ENCODE measurements at places on chromosomes 11 and 22.

DNA sequence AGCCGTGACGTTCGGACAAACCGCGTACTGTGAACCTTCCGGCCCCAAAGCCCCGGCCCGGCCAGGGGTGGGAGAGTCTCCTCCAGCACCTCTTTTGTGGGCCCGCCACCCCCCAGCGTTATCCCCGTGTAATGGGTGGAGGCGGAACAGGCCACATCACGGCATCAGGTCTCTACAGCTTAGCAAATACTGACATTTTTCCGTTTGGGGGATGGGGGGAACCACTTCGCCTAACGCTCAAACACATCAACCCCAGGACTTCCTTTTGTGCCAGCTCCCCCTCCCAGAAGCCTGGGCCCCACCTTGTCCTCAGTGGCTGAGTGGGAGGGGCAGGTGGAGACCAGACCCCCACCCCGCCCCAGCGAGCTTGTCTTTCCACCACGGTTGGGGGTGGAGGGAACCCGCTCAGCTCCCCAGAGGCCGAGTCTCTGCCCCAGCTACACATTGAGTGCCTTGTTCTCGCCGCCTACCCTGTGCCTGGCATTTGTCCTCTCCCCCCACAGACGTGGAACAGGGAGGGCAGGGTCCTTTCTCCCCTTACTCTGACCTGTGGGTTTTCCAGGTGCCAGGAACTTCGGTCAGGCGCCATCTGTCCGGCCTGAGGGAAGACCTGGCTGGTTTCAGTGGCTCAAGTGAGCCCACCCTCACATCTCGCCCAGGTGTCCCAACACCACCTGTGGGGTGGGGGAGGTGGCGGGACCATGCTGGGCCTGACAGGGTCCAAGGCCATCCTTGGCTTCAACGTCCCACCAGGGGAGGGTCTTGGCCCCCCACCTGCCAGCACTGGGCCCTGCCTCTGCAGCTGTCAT is 29.6 kb downstream of the SBF1 start:
- no peak for DNase-seq

- no peak for DNase-seq
These were observed 8.2 kb downstream of the CD5 start for GRCh38 chr11:61110255-61111049.

GRCh38 chr22:36134182-36134581 is 26.4 kb downstream of the APOL3 start:
- DNase-seq = no peak

DNA sequence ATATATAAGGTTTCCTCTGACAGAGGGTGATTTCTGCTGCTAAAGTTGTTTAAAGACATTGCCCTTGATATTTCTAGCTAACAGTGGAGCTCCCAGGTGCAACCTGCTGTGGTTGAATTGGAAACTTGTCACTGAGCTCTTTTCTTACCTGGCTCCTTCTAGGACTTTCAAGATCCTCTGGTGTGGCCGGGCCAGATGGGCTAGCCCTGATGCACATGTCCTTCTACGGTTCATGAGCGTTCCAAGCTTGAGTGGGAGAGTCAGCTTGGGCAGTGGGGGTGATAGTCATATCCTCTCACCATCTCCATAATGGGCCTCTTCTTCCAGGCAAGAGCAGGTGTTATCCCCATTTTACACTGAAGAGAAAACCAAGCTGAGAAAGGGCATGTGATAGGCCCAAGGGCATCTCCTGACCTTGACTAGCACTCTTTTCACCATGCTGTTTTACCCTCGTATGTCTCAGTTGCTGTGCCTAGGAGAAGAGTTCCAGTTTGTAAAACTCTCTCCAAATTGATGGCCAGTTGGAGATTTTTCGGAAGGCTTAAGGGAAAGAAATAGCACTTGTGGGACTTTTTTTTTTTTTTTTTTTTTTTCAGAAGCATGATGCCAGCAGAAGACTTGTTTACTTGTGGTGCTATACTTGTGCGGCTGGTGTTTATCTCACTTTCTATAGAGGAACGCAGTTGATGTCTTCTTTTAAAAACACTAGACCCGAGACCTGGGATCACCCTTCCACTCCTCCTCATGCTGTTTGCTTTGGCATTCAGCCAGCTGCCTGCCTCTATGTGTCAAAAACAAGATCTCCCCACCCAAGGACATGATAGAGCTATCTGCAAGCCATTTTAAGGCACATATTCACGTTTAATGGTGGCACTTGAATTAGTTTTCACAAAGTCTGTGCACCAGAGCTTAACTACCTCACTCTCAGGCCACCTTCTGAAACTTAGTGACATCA is 32.6 kb downstream of the TEAD1 start:
- no peak for DNase-seq

DNA sequence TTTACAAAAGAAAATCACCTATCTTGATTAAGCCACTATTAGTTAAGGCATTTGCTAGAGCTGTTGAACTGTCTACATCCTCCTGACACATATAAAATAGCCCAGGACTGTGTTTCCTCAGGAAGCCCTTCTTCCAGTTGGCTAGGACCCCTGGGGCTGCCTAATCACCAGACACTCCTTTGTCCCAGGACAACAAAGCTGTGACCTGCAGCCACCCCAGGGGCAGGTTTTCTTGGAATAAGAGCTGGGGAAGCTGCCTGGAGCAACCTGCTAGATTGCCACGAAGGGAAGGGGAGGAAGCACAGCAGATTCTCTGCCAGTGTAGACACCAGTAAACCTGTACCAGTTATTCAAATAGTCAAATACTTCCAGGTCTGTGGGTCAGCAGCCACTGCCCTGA is 17.6 kb downstream of the CHST1 start:
- DNase-seq = no peak

GRCh38 chr22:20724676-20725454 is 49.0 kb upstream of the SERPIND1 start:
- no peak for DNase-seq

GRCh38 chr11:109668973-109669634 is 247.1 kb downstream of the C11orf87 start:
- DNase-seq = no peak

- DNase-seq = no peak
These were observed 54.0 kb downstream of the KREMEN1 start for GRCh38 chr22:29126670-29127395.

- no peak for DNase-seq
These were observed 108.4 kb downstream of the FAT3 start for GRCh38 chr11:92332986-92333385.

- DNase-seq = no peak
These were observed 302.1 kb downstream of the CADM1 start for GRCh38 chr11:115202074-115202473.

DNA sequence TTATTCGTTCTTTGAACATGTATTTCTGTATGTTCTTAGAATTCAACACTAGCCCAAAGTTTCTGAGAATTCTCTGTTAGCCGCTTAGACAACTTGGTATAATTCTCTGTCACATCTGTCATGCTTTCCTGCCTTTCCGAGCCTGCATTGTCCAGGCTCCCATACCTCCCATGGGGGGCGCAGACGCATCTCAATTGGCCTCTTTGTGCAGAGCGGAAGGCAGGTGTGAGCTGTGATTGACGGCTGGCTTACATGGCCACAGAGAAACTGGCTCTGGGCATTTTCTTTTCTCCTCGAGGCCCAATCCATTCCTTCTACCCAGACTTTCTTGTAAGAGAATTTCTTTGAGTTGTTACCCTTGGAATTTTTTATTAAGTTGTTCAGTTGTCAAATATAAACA is 132.7 kb upstream of the SESN3 start:
- no peak for DNase-seq

DNA sequence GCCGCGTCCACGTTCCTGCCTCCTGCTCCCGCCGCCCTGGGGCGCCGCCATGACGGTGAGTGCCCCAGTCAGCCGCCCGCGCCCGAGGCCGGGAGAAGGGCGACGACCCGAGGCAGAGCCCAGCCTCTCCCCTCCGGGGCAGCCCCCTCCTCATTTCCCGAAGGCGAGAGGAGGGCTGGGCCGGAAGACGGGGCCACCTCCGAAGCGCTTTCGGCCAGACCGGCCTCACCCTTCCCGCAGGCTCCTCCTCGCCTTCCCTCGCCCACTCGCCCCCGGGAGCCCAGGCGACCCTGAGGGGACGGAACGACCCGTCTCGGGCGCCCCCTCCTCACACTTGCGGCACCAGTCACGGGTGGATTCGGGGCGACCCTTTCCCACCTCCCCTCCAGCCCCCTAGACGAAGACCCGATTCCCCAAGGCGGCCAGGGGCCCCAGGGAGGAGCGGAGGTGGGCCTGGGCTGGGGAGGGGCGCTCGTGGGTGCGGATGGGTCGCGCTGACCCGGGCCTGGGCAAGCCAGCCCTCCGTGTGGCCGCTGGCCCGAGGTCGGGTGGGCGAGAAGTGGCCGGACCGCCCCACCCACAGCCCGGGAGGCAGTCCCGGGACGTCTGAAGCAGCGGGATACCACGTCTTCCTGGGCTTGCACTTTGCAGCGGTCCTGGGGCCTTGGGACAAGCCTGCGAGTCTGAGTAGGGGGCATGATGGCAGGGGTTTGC is 49.7 kb downstream of the TRIOBP start:
- DNase-seq = no peak

DNA sequence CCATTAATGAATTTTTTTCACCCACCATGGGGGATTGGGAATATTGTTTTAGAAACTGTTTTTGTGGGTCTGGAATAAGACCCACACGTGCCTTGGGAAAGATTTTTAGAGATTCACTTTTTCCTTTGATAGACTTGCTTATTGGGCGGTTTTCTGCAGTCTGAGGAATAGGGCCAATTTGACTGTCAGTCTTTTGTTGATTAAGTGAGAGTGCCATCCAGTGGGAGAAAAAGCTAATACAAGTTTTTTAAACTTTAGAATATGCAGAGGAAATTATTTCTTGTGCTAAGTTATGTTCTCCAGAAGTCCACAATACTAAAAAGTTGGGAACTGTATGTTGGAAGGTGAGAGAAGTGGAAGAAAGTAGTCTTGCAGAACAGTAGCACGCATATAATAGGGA is 56.1 kb downstream of the PRMT3 start:
- no peak for DNase-seq

DNA sequence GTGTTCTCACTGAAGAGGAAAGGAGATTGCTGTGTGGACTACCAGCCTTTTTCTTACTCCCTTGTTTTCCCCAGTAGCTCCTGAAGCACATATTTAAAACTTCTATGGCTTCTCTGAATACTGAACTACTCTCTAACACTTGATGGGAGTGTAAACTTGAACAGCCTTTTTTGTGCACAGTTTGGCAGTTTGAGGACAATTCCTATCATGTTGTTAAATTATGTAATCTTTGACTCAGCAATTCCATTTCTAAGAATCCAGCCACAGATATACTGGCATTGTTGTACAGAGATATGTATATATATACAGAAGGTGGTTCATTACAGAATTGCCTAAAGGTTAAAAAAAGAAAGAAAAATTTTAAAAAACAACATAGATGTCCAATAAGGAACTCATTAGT is 47.1 kb upstream of the EED start:
- DNase-seq = no peak

GRCh38 chr11:12618743-12619540 is 55.3 kb upstream of the TEAD1 start:
- DNase-seq = no peak

- no peak for DNase-seq
These were observed 5.8 kb downstream of the TCN2 start for GRCh38 chr22:30612789-30613188.

- DNase-seq = no peak
These were observed 24.5 kb downstream of the PISD start for GRCh38 chr22:31637447-31637890.

GRCh38 chr11:116986521-116987105 is 111.6 kb downstream of the SIK3 start:
- no peak for DNase-seq

DNA sequence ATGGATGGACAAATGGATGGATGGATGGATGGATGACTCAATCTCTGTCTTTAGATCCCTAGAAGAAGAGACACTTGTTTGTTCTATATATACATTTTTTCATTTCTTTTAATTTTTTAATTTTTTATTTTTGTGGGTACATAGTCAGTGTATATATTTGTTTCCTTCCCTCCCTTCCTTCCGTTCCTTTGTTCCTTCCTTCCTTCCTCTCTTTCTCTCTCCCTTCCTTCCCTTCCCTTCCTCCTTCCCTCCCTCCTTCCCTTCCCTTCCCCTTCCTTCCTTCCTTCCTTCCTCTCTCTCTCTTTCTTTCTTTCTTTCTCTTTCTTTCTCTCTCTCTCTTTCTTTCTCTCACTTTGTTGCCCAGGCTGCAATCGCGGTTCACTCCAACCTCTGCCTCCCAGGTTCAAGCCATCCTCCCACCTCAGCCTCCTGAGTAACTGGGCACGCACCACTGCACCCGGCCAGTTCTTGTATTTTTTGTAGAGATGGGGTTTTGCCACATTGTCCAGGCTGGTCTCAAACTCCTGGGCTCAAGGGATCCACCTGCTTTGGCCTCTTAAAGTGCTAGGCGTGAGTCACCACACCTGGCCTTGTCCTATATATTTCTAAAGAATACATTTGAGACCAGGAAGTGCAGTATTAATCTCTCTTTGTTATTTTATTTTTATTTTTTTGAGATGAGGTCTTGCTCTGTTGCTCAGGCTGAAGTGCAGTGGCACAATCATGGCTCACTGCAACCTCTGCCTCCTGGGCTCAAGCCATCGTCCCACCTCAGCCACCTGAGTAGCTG is 42.5 kb upstream of the AQP11 start:
- no peak for DNase-seq

DNA sequence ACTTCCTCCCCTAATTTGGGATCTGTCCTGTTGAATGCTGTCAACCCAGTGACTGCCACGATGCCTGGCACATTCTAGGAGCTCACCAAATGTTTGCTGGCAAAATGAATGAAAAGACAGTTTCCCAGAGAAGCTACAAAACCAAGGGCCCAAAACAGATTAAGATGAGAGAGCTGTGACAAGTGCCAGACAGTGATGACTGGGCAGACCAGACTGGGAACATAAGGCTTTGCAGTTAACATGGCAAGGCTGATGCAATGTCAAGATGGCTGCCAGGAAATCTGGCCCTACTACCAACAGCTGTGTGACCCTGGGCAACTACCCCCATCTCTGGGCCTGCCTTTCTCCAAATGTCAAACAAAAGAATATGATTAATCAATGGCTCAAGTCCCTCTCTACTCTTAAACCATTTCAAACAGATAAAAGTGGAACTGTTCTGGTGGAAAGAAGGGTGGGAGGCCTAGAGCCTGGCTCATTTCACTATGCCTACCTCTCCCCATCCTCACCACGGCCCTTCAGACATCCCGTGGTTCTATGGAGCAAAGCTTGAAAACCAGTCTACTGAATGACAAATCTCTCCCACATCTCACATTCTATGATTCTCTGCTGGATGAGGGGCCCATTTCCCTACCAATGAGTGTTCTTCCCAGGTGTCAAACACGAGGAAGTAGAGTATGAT is 12.8 kb downstream of the AP1B1 start:
- DNase-seq = no peak

GRCh38 chr11:134517115-134517514 is 105.1 kb upstream of the B3GAT1 start:
- DNase-seq = no peak

GRCh38 chr22:30843245-30843644 is 125.3 kb downstream of the MORC2 start:
- DNase-seq = no peak

All from left renal cortex interstitium (tissue), 4 donors.